ENCODE measurements at places on chromosomes 2 and 18. TPM values are rescaled to one million over a fixed set of nuclear protein-coding genes. Genes with fewer than 3 reads are reported as not detected.

CPLX4 gene
- not detected for total RNA-seq

CHRND gene
- total RNA-seq: not detected

CTAGE1 gene
- total RNA-seq: not detected

DSG2 gene
- total RNA-seq: 144 TPM

AGXT gene
- not detected for total RNA-seq

POU3F3 gene
- total RNA-seq: not detected

HRH4 gene
- total RNA-seq: 0.04 TPM

DPP4 gene
- 2.8 TPM for total RNA-seq

CEP192 gene
- total RNA-seq: 20.2 TPM

MAPRE3 gene
- 6.8 TPM for total RNA-seq

MARCHF4 gene
- total RNA-seq: 16.7 TPM

CD302 gene
- total RNA-seq: 1.3 TPM

SERPINB13 gene
- total RNA-seq: 5.9 TPM

KIF1A gene
- not detected for total RNA-seq

GCFC2 gene
- total RNA-seq: 16.7 TPM

B3GNT2 gene
- 27.8 TPM for total RNA-seq

GTF3C2 gene
- 52.9 TPM for total RNA-seq

POTEJ gene
- total RNA-seq: not detected

SLC14A1 gene
- total RNA-seq: 0.25 TPM

KCNF1 gene
- 0.04 TPM for total RNA-seq

REG1B gene
- not detected for total RNA-seq

CFAP53 gene
- total RNA-seq: 0.46 TPM

AFTPH gene
- 29.2 TPM for total RNA-seq

GNLY gene
- not detected for total RNA-seq

CRYGC gene
- total RNA-seq: not detected

RAB31 gene
- 51.7 TPM for total RNA-seq

NBAS gene
- total RNA-seq: 37.0 TPM

SATB2 gene
- 2.8 TPM for total RNA-seq

REG3G gene
- not detected for total RNA-seq

B3GNT7 gene
- 0.10 TPM for total RNA-seq

TNFAIP6 gene
- total RNA-seq: not detected

SOCS6 gene
- 18.7 TPM for total RNA-seq

APCDD1 gene
- 5.6 TPM for total RNA-seq

R3HDM1 gene
- 38.4 TPM for total RNA-seq

PHLPP1 gene
- 9.5 TPM for total RNA-seq

AKAIN1 gene
- not detected for total RNA-seq

REEP1 gene
- total RNA-seq: 0.14 TPM

TUBA3E gene
- not detected for total RNA-seq

ATF2 gene
- total RNA-seq: 37.5 TPM

MC5R gene
- not detected for total RNA-seq

TPO gene
- total RNA-seq: not detected

LRRC30 gene
- total RNA-seq: not detected

HOXD9 gene
- 0.14 TPM for total RNA-seq

DHRS9 gene
- not detected for total RNA-seq

HOXD8 gene
- total RNA-seq: 6.5 TPM

ANKRD62 gene
- total RNA-seq: not detected

ZNF385B gene
- total RNA-seq: 0.44 TPM

CCDC74A gene
- 13.3 TPM for total RNA-seq

GREB1 gene
- 0.11 TPM for total RNA-seq

CAPN13 gene
- not detected for total RNA-seq

PAX8 gene
- total RNA-seq: 7.0 TPM

PECR gene
- 8.6 TPM for total RNA-seq

VWA3B gene
- total RNA-seq: not detected

CTNNA2 gene
- not detected for total RNA-seq

C1QL2 gene
- total RNA-seq: not detected

NMUR1 gene
- not detected for total RNA-seq

MPV17 gene
- 76.9 TPM for total RNA-seq

PPP1R1C gene
- total RNA-seq: 7.3 TPM

Measured in foreskin keratinocyte (primary cell).